Cortex of kidney (tissue), 1 donor: ENCODE measurements at places on chromosomes 6 and 20.

DNA sequence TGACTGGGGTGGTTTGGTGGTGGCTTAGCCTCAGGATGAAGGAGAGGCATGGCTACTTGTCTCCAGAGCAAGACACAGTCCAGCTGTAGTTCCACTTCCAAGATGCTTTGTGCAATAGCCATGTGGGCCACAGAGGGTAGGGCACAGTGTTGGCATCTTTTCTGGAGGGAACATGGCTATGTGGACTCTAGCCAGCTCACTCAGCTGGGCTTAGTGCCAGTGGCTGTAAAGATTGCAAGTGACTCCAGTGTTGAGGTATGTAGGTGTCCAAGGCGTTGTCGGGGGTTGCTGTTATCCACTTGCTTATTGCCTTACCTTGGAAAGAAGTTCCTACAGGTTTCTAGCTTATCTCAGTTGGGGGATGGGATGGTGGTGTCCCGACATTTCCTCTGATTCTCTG is 233.4 kb downstream of the CD109 start:
- DNase-seq, result no peak

DNA sequence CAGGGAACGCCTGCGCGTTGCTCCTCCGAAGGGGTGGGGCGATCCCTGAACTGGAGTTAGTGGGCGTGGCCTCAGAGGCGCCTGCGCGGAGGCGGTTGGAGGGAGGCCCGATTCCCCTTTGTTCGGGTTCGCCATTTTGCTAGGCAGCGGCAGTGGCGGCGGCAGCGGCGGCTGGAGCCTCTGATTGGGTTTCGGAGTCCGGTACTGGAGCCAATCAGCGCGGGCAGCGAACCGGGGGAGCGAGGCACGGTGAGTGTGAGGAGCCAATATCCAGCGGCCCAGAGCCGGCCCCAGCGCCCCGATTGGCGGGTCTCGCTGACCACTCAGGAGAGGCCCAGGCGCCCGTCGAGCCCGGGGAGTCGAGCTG is at the start of gene NFYA:
NFYA (plus strand) TSS at position 139 of the 367 bp plus-strand sequence. CDS start 6,116 bp downstream, outside the sequence.
- peak; percentile 83 for DNase-seq

GRCh38 chr6:130947464-130947863 is 115.6 kb downstream of the EPB41L2 start:
- no peak for DNase-seq

DNA sequence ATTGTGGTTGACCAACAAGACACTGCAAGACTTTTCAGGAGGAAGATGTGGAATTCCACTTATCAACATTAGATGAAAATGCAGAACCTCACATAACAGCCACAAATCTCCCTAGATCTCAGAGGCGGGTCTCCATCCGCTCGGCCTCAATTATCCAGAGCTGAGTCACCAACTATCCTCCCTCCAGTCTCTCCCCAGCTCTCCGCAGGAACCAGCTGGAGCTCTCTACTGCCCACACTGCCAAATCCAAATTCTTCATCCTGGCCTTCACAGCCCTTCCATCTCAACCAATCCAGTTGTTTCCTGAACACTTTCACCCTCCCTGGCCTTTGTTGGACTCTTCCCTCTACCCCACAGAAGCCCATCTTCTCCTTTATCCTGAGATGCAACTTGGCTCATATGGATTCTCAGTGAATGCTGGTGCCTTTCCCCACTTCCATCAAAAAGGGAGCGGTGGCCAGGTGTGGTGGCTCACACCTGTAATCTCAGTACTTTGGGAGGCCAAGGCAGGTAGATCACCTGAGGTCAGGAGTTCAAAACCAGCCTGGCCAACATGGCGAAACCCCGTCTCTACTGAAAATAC is 3.5 kb upstream of the TGIF2 start:
- DNase-seq, result no peak

DNA sequence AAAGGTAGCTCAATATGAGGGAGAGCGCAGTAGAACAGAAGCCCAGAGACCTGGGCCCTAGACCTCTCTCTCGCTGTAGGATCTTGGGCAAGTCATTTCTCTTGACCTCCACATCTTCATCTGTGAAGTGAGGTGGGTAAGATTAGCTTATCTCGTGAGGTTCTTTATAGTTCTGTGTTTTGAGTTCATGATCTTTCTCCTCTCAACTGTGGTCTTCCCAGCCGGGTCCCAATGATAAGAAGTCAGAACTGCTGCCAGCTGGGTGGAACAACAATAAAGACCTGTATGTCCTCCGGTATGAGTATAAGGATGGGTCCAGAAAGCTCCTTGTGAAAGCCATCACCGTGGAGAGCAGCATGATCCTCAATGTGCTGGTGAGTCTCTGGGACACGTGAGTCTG is 6.9 kb downstream of the PSMF1 start:
- no peak for DNase-seq

DNA sequence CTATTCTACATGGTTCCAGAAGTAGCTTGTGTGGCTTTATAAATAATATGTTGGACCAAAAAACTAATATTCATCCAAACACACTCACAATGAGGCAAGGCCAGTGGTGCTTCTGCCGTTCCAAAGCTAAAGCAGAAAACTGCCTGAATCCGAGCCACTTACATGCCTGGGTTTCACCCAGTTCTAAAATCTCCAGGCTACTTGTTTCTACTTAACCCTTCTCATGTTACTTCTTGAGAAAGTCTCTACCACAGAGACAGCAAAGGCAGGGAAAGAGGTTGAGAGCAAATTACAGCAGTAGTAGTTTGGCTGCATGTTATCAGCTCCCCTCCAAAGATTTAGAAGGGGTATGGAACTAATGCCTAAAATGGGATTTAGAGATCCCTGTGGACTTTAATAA is 62.0 kb downstream of the FAXC start:
- no peak for DNase-seq

DNA sequence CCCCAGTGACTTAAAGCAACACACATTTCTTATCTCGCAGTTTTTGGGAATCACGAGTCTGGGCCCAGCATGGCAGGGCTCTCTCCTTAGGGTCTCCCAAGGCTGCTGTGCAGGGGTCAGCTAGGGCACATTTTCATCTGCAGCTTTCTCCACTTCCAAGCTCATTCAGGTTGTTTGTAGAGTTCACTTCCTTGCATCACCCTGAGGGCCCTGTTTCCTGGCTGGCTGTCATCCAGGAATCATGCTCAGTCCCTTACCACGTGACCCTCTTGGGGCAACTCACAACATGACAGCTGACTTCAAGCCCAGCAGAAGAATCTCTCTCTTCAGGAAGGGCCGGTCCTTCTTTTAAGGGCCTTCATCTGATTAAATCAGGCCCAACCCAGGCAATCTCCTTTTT is 21.3 kb downstream of the SNAP25 start:
- no peak for DNase-seq
